ENCODE measurements at places on chromosomes 12 and 14. TPM values are rescaled to one million over a fixed set of nuclear protein-coding genes. Genes with fewer than 3 reads are reported as not detected.

RNASE4 gene
- 6.3 TPM for total RNA-seq

FLVCR2 gene
- total RNA-seq, result 9.2 TPM

NXPH4 gene
- total RNA-seq, result 5.2 TPM

HEATR5A gene
- 13.0 TPM for total RNA-seq

DUSP6 gene
- 11.8 TPM for total RNA-seq

SRRM4 gene
- total RNA-seq, result not detected

TMBIM6 gene
- total RNA-seq, result 535 TPM

CHMP4A gene
- total RNA-seq, result 98.1 TPM

ASCL1 gene
- total RNA-seq, result not detected

IAPP gene
- not detected for total RNA-seq

SMIM41 gene
- not detected for total RNA-seq

RNASE3 gene
- not detected for total RNA-seq

GLIPR1L2 gene
- 0.09 TPM for total RNA-seq

PTGER2 gene
- total RNA-seq, result 2.7 TPM

NGB gene
- total RNA-seq, result not detected

CD4 gene
- not detected for total RNA-seq

PPP2R5C gene
- total RNA-seq, result 65.4 TPM

Data from A549 treated with Mapracorat at 1 μM for 4 hours (cell line).